Femur (tissue), 1 donor: ENCODE measurements at places on chromosomes 3 and 15.

GRCh38 chr3:4375911-4376310, 72.7 kb downstream of the SETMAR start:
- DNase-seq: no peak

DNA sequence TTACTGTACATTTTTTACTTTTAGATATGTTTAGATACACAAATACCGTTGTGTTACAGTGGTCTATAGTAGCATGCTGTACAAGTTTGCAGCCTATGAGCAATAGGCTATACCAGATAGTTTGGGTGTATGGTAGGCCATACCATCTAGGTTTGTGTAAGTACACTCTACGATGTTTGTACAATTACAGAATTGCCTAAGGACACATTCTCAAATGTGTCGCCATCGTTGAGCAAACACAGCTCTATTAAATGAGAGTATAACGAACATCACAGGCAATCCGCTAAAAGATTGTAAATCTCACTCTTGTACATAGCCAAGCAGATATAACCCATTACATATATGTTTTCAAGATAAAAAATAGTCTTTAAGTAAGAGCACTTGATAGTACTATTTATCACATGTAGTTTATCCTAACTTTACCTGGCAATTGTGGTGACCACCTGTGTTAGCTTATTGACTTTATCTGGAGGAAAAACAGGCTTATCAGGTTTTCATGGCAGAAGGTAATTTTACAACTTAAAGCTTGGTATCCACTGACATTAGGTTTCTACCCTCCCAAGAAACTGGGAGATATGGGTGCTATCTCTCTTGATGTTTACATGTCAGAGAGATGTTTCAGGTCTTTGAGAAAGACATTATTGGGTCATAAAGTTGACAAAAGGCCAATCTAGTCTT, 898.7 kb downstream of the NSUN3 start:
- no peak for DNase-seq

- DNase-seq: no peak
Observed at GRCh38 chr3:157078131-157078810, 81.7 kb downstream of the CCNL1 start.

DNA sequence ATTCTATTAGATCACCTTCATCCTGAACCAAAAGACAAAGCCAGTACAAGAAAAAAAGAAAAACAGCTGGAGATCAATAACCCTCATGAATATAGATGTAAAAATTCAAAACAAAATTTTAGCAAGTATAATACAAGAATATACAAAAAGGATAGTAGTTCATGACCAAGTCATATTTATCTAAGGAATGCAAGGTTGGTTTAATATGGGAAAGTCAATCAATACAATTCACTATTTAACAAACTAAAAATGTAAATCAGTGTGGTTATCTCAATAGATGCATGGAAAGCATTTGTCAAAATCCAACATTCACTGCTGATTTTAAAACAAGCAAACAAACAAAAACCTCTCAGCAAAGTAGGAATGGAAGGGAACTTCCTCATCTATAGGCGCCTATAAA, 11.0 kb upstream of the GPR27 start:
- no peak for DNase-seq

GRCh38 chr3:48492461-48493202, 11.3 kb downstream of the SHISA5 start:
- no peak for DNase-seq

DNA sequence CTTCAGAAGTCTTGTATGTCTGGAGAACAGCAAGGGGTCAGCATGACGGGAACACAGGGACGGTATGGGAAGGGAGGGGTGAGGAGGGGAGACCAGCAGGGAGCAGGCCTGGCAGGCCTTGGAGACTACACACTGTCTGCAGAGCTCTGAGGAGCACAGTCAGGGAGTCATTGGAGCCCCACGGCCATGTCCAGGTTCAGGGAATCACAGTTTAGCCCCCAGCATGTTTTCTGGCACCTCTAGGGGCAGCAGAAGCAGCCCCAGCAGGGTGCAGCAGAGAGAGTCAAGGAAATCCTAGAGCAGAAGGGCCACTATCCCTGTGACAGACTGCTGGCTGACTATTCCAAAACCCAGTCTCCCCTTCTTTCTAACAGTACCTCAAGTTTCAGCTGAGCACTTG, 3.2 kb downstream of the LAMP3 start:
- no peak for DNase-seq

DNA sequence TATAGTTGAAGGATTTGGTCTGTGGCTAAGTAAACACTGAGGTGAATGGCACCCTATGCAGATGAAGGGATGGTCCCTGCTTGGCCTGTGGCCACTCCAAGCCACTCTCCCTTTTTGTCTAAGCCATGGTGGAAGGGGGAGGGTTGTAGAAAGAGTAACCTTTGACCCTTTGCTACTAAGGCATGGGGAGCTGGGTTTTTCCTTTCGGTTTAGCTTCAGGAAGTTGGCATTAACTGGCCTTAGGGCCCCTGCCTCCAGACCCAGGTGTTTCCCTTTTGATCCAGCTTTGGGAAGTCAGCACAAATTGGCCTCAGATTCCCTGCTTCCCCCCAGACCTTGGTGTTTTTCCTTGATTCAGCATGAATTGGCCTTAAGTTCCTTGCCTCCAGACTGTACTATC, 49.5 kb downstream of the EFCAB12 start:
- DNase-seq: no peak

GRCh38 chr3:184778426-184779332, 33.3 kb upstream of the VPS8 start:
- no peak for DNase-seq

- no peak for DNase-seq
Observed at GRCh38 chr15:28985316-28985645, 99.5 kb downstream of the APBA2 start.

DNA sequence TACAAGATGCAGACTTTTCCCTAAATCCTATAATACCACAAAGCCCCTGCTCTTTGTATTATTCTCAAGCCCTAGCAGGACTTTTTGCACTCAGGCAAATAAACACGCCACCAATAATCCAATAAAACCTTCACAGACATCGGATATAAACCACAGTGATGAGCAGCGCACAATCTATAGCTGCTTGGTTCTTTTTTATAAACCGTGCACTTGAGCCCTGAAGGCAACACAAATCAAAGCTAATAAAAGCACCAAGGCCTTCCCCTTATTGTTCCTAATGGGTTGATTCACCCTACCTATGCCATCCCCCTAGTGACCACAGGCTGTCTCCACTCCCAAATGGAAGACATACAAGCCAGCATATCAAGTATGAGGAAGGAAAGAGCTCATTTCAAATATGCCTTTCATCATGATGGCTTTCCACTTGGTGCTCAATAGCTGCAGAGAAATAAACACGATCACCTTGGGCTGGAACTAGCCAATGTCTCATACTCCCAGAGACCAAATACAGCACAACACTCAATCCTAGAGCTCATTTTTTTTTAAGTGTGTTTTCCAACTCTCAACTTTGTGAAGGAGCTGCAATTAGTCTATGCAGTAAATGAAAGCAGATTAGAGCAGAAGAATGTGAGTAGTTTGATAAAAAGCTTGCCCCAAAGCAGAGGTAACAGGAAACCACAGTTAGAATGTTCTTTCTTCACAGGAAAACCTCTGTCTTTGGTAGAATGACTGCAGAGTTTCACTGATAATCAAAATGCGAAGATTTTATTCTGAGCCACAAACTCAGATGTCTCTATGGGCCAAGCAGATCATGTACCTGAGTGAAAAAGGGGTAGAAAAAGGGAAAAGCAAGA, 573.9 kb downstream of the AGBL1 start:
- no peak for DNase-seq

GRCh38 chr15:70036585-70037291, 61.0 kb downstream of the TLE3 start:
- DNase-seq: no peak

DNA sequence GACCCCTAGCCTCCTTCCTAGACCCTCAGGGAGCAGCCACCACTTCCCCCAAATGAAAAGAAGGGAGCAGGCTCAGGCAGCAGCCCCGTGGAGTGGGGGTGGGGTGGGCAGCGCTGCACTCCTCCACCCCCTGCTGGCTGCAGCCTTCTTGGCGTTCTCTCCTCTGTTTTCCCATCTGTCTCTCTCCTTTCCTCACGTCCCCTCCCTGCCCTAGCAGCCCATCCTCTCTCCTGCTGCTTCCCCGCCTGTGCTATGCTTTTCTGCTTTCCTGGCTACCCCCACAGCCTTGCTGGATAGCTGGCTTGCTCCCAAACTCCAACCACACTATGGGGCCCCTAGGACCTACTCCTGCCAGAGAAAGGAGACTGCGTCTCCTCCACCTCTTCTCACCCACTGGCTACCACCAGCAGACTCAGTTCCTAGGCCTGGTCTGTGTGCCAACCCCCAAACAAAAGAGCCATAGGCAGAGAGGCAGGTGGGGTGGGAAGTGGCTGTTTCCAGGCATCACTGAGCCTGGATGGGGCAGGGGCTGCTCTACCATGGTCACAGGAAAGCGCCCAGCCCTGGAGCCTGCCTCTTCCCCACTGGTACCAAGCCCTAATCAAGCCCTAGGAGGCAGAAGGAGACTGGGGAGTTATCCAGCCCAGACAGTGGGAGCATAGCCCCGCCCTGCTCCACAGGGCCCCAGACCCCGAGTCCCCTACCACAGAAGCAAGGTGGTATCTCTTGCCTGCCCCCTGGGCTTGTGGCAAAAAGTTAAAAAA, 3.4 kb upstream of the DISP2 start:
- DNase-seq: no peak

DNA sequence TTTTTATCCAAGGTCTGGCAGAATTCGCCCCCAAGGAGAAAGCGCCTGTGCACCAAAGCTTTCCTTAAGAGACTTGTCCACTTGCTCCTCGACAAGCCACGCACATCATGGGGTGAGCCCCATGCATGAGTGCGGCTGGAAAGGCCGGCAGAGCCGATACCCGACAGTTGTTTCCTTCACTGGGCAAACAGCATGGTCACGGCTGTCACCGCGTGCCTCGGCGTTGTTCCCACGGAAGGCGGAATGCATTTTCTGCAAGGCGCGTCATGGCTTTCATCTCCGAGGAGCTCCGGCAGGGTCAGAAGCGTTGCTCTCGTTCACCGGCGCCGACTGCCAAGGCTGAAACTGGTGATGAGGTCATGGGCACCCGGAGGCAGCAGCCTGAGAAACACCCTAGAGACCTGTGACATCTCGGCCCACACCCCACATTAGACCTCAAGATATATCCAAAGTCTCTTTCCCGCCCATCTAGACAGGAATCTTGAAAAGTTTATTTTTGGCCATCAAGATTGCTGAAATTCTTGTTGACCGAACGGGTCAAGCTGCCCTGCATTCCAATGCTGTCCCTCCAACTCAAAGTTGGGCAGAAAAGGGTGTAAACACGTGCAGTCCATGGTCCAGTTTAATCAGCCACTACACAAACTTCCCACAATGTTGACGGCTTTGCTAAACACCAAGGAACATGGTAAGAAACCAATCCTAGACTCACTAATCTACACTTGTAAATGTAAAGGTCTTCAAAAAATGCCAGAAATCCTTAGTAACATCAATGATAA, 604 bp upstream of the TJP1 start:
- DNase-seq: peak; percentile 80

DNA sequence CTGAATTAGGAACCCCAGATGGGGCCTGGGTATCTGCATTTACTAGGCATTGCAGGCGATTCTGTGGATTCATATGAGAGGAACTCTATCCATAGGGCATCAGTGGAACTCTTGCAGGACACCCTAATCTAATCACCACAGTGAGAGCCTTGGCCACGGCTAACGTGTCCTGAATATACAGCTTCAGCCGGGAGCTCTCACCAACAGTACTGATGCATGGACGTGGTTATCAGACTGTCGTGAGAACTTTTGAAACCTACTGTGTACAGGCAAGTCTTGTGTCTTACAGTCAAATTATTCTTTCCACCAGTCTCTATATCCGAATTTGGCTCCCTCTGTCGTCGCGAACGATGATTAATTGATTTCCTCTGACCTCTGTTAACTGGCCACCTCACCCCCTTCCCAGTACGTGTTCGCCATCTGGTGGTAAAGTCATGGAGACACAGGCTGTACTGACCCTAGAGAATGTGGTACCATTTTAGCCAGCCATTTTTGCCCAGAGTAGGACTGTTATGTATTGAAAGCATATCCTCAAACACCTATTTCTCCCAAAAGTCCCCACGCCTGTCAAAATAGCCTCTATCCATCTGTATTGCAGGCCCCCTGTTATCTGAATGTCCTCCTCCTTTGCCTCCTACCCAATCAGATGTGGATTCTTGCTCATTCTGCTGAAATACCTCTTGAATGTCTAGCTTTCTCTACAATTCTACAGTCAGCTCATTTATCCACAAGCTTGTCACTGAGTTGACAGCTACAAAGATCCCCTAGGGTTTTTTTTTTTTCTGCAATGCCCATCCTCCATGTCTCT, 39.7 kb downstream of the GLDN start:
- peak; percentile 78 for DNase-seq

DNA sequence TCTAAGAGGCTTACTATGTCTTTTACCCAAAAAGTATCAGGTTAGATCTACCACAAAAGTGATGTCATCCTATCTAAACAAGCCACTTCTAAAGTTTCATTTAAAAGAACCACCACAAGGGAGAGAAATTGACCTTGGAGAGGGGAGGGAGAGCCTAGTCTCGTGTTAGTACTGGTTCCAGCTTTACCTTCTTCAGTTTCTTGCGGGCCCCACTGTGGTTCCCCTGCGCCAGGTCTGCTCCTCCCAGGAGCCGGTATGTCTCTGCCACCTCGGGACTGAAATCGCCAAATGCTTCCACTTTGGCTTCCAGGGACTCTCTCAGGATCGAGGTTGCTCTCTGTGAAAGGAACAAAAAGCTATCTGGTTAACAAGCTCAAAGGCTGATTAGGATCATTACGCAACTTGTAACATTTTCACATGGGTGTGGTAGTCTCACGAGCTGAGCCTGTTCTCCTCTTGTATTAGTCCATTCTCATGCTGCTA, 51.1 kb downstream of the SYNM start:
- DNase-seq: no peak

DNA sequence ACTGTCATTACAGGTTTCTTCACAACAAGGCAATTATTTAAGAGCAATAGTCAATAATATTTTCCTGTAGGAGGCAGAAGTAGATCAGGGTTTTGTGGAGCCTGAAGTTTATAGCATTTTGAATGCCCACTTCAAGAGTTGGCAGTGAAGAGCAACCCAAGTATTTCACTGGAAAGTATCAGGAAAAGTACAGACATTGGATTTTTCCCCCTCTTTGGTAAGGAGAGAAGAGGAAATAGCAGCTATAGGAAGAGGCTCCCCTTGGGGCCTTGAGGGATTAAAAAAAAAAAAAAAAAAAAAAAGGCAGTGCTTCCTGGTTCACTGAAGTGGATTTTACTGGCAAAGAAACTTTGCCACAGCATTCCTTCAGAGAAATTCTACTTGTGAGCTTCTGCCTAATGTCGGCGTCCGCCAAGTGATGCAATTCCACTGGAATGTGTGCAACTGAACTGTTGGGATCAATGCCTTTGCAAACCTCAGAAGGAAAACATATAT, 5.7 kb upstream of the CNTN6 start:
- DNase-seq: peak; percentile 86

GRCh38 chr3:10354361-10355015, 33.6 kb upstream of the SEC13 start:
- DNase-seq: no peak

DNA sequence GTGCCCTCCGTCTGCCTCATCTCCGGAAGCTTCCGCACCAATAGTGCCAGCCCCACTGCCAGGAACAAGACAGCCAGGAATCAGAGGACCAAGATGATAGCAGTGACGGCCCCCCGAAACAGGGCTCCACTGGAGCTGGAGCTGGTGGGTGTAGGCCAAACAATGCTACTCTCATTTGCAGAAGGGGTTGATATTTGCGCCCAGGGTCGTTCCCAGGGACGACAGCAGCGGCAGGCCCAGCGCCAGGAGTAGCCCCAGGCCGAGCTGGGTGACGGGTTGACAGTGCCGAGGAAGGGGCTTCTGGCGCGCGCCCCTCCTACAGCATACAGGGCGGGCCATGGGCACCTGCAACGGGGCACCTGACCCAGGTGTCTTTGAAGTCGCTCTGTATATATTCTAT, 301.4 kb downstream of the CNTN6 start:
- no peak for DNase-seq

GRCh38 chr15:84715441-84716035, 401 bp downstream of the SEC11A start:
- no peak for DNase-seq
